Stimulated activated CD4-positive, alpha-beta T cell treated with anti-CD3 and anti-CD28 coated beads, Interleukin-15, amount 100 ng/mL, for 48 hours (primary cell): ENCODE measurements at places on chromosomes 11 and 22.

GRCh38 chr11:90890347-90890746 lies 667.5 kb upstream of the CHORDC1 start:
- no peak for DNase-seq

DNA sequence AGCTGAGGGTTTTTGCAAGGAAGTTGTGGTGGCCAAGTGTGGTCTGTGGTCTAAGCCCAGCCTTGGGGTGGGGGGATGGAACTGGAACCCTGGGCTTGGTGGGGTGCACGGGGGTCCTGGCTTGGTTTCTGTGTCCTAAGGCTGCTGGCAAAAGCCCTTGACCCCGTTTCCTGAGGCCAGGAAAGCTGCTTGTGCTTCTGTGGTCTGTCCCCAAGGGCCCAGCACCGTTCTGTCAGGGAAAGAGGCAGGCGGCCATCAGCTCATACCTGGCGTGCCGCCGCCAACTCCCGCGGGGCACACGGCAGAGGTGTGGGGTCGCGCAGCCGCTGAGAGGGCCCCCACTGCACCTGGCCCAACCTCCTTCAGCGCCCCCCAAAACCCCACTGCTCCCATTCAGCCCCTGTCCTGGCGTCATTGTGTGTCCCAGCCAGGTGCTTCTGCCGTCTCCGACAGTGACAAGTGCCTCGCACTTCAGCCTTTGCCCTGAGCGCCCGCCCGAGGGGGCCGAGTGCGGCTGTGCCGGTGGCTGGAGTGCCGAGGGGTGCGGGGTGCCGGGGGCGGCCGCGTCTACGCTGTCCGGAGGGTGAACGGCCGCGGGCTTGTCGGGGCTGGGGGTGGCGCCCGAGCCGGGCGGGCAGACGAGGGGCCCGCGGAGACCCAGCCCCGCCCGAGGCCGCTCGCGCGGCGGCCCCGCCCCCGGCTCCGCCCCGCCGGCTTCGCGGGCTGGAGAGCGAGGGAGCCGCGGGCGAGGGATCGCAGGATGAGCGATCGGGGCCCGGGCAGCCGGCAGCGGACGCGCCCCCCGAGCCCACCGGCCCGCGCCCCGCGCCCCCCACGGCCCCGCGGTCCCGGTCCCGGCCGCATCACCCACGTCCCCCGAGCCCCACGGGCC lies at the start of gene CNIH2:
Gene CNIH2, plus strand, starts transcription at position 705 of the 892 bp plus-strand sequence. CDS start 282 bp downstream, outside the sequence.
- no peak for DNase-seq

GRCh38 chr11:59062602-59063529 lies 23.2 kb upstream of the GLYATL1B start:
- DNase-seq, result no peak

- no peak for DNase-seq
These were observed 447.3 kb downstream of the NTM start for GRCh38 chr11:131817687-131818188.

DNA sequence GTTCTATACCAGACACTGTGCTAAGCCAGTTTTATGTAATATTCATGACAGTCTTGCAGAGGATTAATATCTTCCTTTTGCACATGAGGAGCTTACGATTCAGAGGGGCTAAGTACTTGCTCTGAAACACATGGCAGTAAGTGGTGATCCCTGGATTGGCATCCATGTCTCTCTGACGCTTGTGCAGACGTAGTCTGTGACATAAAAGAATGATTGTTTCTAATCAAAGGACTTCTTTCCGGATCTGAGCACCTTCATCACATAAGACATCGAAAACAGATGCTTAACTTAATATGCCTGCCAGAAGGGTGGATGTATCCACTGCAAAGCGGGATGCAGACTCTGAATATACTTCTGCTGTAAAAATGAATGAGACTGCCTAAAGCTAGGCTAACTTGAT lies 74.8 kb downstream of the ARHGAP42 start:
- no peak for DNase-seq

DNA sequence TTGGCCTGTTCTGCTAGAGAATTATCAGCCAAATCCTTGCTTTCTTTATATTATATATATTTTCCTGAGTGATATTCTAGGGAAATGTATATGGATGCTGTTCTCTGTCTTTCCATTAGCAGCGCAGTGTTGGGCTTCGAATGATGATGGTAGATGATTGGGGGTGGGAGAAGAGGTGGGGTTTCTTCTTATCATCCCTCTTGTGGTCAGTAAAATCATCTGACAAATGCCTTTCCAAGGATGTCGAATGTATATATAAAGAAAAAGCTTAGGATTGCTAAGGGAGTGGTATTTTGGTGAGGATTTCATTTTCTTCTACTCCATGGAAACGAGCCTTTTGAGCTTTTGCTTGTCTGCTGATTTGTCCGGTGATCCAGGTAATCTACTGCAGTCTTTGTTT lies 48.9 kb downstream of the ARHGEF12 start:
- no peak for DNase-seq

- DNase-seq, result no peak
These were observed 15.3 kb downstream of the C11orf54 start for GRCh38 chr11:93756748-93757147.

GRCh38 chr22:37520776-37521191 lies 1.6 kb upstream of the CARD10 start:
- DNase-seq, result no peak

- DNase-seq, result no peak
These were observed 2330.0 kb upstream of the RAG2 start for GRCh38 chr11:38927993-38928392.

- no peak for DNase-seq
These were observed 17.2 kb downstream of the SLC25A18 start for GRCh38 chr22:17580441-17581031.

GRCh38 chr11:82631722-82632630 lies 101.7 kb downstream of the FAM181B start:
- no peak for DNase-seq

- no peak for DNase-seq
These were observed 93.2 kb upstream of the BMAL1 start for GRCh38 chr11:13184295-13184794.

GRCh38 chr11:63371396-63371795 lies 1.8 kb downstream of the SLC22A9 start:
- DNase-seq, result no peak

DNA sequence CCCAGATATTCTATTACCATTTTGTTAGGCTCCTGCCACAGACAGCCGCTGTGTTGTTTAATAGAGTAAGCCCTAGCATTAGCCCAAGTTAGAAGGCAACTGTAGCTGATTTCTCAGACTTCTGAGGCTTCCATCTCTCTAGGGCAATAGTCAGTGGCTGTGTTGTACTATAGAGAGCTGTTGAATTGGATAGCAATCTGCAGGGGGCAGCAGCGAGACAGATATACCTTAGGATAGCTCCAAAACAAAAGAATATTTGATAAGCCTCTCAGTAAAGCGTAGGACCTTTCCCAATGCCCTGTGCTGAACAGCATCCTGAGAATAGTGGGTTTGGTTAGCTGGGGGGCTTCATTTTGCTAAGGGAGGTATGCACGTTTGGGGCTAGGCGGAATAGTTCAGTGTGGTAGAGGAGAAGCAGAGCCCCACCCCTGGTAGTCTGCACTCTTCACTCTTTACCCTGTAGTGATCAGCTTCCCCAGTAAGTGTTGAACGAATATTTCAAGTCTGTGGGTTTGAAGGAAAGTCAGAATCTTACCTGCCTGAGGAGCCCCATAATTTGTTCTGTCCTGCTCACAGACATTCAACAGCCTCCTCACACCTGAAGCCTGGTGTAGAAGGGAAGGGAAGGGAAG lies 515.1 kb downstream of the INSC start:
- no peak for DNase-seq

DNA sequence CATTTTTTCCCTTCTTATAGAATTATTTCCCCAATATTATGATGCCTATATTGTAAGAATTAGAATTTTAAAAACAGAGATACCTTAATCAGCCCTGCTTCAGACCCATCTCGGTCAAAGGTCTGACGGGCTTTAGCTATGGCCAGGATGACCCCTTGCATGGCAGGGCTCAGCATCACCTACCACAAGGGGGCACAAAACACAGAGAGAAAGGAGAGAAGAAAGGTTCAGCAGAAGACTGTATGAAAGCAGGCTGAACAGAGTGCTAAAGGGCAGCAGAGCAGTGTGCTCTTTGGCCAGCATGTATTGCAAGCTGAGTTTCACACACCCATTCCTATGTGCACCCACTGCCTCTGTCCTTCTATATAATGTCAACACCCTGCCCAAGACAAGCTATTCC lies 26.8 kb downstream of the CLDN25 start:
- DNase-seq, result no peak

DNA sequence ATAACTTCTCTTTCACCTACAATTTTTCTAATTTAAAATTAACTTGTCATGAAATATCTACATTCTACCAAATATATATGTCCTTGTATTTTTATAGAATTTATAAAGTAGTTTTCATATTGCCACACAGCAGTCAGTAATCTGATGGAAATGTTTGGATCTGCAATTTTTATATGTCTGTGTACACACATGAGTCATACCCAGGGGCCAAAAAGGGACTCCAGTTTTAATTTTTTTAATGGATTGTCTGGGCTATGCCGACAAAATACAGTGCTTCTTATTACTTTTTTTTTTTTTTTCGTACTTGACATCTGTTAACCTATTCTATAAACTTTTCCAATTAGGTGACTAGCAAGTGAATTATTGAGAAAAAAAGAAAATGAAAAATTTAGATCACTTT lies 6.3 kb downstream of the GUCY1A2 start:
- no peak for DNase-seq

- no peak for DNase-seq
These were observed 13.9 kb downstream of the IRAG1 start for GRCh38 chr11:10679644-10680043.

- DNase-seq, result peak; percentile 9
These were observed 41.4 kb upstream of the TTLL12 start for GRCh38 chr22:43228330-43228729.

DNA sequence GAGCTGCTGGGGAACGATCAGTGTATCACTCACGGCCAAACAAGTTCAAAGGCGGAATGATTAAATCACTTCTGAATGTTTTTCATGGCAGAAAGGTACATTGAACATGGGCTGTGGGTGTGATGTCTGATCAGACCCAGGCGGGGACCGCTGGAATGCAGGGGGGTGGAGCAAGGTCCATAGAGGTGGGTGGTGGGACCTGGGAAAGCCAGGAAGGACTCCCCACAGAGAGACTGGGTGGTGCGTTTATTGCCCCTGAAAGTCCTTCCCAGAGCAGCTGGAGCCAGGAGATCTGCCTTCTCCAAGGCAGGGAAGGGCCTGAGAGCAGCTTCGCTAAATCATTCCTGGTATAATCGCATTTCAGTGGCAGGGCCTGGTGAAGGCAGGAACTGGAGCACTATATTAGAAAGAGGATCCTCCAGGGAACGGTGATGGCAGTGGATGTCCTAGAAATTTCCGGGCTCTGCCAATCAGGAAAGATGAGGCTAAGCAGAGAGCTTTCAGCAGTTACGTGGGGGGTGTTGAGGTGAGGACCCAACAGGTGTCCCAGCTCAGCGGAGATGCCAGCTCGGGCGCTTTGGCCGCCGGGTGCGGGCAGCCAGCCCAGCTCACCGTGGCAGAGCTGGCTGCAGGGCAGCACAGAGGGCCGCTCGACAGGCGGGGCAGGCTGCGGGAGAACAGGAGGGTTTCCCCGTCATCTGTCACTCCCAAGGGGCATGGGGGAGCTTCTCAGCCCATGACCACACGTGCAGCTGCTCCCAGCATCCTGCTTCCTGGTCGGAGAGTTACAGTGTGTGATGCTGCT lies 271.7 kb downstream of the CTTN start:
- DNase-seq, result no peak

- no peak for DNase-seq
These were observed 83.0 kb upstream of the RTL6 start for GRCh38 chr22:44581096-44581435.

- DNase-seq, result no peak
These were observed 1047.7 kb downstream of the BRD1 start for GRCh38 chr22:48779661-48780596.

GRCh38 chr11:124467381-124467927 lies 22.0 kb upstream of the OR8B8 start:
- no peak for DNase-seq

- DNase-seq, result no peak
These were observed 22.9 kb upstream of the CHRM4 start for GRCh38 chr11:46414466-46414796.

DNA sequence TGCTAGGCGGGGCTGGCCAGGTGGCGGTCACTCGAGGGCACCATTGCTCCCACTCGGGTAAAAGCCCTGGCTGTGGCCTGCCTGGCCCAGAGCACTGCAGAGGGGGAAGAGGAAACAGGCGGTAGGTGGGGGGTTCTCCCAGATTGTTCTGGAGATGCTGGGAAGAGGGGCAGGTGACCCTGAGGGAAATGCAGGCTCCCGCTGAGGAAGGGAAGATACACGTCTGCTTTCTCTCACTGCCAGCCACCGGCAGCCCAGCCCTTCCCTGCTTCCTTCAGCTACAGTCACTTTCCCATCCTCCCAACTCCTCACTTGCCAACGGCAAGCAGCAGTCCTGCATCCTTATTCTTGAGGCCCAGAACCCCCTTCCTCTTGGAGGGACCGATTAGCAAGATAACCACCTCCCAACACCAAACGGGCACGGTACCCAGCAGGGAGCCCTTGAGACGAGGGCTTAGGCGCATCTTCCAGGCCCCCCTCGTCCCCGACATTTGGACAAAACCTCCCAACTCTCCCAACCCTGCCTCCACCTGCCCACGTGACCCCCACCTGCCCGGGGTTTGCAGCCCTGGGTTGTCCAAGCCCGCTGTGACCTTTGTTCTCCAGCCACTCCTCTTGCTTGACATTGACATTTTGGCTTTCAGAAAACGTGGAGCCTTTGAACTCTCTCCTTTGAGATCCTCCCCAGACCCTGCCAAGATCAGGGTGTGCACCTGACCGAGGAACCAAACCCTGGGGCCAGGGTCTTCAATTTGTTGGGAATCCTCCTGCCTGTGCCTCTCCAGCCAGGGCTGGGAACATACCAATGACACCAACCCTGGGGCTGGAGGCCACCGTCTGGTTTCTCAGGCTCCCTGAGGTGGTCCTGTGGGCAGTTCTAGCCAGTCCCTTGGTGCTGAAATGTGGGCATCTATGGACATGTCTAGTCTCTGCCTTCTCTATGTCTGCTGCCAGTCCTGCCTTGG lies 48.8 kb upstream of the TTLL12 start:
- DNase-seq, result no peak

- no peak for DNase-seq
These were observed 76.6 kb upstream of the TP53I11 start for GRCh38 chr11:45027312-45027711.
